ENCODE measurements at places on chromosomes 7 and 10.

- DNase-seq = no peak
These were observed 20.0 kb downstream of the VKORC1L1 start for GRCh38 chr7:65892835-65893234.

- DNase-seq = no peak
These were observed 1.9 kb downstream of the PIK3AP1 start for GRCh38 chr10:96718304-96718990.

GRCh38 chr7:4764402-4765007, 10.9 kb upstream of the AP5Z1 start:
- DNase-seq = no peak

DNA sequence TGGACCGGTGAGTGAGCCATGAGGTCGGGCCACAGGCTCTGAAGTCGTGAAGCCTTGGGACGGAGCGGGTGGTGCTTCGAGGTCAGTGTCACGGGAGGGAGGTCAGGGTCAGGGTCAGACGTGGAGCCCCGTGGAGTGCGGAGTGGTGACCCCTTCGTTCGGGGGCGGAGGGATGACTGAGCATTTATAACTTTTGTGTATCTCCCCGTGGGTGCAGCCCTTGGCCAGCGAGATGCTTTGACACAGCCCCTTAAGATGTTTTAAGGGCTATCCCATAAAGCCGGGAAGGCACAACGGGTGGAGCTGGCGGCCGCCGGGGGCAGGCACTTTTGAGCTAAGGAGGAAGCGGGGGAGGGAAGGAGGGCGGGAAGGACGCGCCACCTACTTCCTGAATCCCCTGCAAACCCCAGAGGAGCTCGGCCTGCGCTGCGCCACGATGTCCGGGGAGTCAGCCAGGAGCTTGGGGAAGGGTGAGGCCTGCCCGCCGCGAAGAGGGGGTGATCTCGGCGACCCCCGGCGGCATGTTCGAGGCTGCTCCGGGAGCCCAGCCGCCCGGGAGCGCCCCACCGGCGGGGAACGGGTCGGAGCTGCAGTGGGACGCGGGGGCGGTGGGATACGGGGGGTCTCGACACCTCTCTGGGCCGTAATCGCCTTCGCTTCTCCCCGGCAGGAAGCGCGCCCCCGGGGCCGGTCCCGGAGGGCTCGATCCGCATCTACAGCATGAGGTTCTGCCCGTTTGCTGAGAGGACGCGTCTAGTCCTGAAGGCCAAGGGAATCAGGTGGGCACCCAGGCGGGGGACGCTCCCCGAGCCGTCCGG, at the start of gene GSTO1:
Gene GSTO1 (plus strand): TSS at position 400 of the 818 bp plus-strand sequence. CDS start 37 bp downstream, at position 437.
- no peak for DNase-seq

Data from epithelial cell of prostate (primary cell).